ENCODE measurements at places on chromosomes 1 and 21. TPM values are rescaled to one million over a fixed set of nuclear protein-coding genes. Genes with fewer than 3 reads are reported as not detected.

CHI3L2 gene
- 1.9 TPM for total RNA-seq

NCDN gene
- total RNA-seq: 9.3 TPM

GPR89A gene
- 32.6 TPM for total RNA-seq

WNT3A gene
- total RNA-seq: not detected

SARS1 gene
- 134 TPM for total RNA-seq

ACKR1 gene
- total RNA-seq: not detected

C1orf94 gene
- total RNA-seq: not detected

CYP4A11 gene
- total RNA-seq: not detected

KRTAP10-1 gene
- not detected for total RNA-seq

HORMAD1 gene
- not detected for total RNA-seq

RORC gene
- total RNA-seq: 2.5 TPM

F3 gene
- 9.0 TPM for total RNA-seq

DNA sequence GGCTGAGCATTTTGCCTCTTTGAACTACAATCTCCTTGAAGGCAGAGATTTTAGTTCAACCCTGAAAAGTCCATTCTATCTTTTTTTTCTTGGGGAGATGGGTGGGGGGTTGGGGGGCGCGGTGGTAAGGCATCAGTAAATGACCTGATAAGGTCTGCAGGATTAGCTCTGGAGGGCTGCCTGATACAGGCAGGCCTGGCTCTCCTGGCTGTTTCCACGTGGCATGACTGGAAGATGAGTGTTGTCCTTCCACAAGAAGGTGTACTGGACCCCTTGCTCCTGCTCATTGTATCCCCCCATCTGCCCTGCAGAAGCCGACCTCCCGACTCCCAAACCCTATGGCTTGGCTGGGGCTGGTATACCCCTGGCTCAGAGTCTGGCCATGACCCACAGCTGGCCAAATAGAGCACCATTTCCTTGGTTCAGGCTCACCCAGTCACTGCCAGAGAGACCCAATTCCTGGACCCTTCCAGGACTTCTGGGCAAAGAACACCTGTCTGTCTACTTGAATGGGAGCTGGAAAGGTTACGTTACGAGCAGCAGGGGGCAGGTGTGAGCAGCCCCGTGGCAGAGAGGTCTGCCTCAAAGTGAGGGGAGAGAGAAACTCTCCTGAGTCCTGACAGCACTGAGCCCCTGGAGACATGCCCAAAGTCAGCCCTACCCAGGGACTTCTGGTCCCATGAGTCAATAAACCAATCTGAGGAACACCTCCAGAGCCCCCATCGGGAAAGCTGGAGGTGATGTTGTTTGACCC lies 17.0 kb downstream of the DHRS3 start:
- peak; percentile 62 for DNase-seq

DNA sequence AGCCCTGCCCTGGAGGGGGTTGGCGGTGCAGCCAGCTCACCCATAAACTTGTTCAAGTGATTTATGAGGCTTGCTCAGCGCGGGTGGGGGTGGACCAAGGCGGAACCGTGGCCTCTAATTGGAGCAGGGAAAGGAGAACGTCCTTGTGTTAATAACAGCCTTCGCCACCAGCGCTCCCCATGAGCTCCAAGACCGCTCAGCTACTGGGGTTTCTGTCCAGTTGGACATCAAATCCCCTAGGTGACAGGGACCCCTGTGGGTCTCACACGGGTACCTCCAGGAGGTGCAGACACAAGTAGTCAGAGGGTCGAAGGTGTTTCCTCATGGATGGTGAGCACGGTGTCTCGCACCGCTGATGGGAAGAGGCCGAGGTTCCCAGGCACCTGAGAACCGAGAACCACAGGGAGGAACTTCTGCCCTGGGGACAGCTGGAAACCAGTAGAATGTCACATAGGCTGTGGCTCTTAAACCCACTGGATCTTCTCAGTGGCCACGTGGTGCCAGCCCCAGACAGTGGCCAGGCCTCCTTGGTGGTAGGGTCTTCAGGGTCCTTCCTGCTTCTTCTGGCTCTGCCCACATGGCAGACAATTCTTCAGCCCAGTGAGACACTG lies 3.7 kb upstream of the ACTRT2 start:
- no peak for DNase-seq

GRCh38 chr1:23446661-23447310 lies 22.2 kb upstream of the TCEA3 start:
- no peak for DNase-seq

- DNase-seq: peak; percentile 24
Measured at GRCh38 chr1:147167365-147167764, 4.9 kb downstream of the PRKAB2 start.

GRCh38 chr1:221418346-221418745 lies 323.5 kb downstream of the DUSP10 start:
- DNase-seq: no peak

GRCh38 chr21:45555251-45555556 lies 13.0 kb upstream of the SLC19A1 start:
- no peak for DNase-seq

DNA sequence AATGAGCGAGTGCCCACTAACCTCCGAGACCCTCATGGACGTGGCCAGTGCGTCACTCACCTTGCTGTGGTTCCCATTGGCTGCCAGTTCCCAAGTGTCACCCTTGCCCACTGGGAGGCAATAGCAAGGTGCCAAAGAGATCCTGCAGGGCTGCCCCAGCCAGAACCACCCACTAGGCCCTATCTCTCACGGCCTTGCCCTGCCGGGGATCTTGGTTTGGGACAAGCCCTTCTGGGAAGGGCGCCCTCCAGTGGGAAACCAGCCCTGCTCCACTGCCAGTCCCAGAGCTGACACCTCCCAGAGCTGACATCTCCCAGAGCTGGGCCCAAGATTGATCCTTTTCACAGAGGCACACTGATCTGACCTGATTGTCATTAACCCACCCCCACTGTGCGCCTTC lies 2.1 kb upstream of the SELENON start:
- peak; percentile 13 for DNase-seq

- no peak for DNase-seq
Measured at GRCh38 chr1:26239936-26240335, 5.9 kb downstream of the CEP85 start.

GRCh38 chr1:14940285-14940870 lies 213.2 kb upstream of the TMEM51 start:
- peak; percentile 54 for DNase-seq

DNA sequence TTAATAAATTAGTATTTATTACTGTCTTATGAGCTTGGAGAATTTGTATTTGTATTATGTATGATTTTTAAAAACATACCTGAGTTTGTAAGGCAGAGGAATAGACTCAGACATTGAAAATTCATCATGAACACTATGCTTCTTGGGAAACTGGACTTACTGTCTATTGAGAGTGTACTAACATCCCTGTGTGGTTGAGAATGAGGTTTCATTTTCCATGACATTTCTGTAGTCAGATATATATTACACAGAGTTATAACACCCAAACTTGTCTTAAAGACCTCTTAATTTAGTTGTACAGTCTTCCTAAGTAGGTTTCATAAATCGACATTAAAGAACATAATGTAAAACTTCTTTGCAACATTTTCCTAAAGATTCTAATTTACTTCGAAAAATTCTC lies 30.0 kb downstream of the PPP2R5A start:
- DNase-seq: no peak

DNA sequence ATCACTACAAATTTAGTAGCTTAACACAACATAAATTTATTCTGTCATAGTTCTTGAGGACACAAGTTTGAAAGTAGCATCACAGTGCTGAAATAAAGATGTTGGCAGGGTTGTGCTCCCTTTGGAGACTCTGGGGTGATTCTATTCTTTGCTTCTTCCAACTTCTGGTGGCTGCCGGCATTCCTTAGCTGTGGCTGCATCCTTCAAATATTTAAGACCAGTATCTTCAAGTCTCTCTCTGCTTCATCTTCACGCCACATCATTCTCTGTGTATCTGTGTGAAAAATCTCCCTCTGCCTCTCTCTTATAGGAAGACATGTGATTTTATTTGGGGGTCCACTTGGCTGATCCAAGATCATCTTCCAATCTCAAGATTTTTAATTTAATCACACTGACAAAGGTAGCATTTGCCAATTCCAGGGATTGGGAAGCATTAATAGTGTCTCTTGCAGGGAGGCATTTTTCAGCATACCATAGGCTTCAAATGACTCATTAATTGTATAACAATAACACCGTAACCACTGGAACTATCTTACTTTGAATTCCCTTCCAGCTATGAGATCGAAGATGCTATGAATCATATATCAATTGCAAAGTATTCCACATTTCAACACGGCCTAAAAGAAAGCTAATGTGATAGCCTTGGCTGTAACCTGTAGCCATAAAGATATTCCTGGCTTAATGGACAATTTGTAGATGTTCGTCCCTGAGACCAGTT lies 74.6 kb downstream of the DPT start:
- no peak for DNase-seq

- peak; percentile 78 for DNase-seq
Measured at GRCh38 chr1:150564051-150564991, 15.1 kb downstream of the MCL1 start.

DNA sequence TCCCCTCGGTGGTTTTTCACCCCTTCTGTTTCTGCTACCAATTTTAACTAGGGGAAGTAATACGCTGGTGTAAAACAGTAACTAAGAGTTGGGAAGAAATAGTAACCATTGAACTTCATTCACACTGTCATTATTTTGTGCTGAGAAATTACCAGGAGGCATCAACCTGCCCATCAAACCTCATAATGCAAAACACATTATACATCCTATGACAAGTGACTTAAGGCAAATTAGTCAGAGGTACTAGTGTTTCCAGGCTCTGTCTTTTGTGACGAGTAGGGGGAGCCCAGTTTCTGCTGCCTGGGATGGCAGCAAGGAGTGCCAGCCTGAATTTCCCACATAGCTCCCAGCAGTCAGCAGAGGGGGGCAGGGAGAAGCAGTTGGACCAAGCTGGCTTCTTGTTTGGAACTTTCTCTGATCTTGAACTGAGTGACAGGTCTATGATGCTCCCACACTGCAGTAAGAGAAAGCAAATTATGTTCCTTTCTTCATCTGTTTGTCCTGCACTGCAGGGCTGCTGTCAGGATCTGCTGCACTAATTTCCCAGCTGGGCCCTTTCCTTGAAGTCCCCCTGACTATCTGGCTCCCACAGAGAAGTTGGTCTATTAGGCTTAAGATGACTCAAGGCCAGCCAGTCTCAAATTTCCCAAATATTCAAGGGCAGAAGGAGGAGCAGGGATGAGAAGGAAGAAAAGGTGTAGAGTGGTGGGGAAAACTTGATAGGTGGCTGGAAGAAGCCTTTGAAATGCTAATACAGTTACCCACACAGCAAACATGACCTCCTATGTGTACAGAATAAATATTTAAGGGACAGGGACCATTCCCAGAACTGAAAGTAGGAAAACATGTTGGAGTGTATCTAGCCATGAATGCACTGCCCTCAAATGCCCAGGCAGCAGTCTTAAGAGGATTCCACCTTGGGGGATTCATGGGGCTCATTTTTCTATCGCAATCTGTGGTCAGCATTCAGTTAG lies 322.8 kb downstream of the SEC16B start:
- DNase-seq: peak; percentile 29

DNA sequence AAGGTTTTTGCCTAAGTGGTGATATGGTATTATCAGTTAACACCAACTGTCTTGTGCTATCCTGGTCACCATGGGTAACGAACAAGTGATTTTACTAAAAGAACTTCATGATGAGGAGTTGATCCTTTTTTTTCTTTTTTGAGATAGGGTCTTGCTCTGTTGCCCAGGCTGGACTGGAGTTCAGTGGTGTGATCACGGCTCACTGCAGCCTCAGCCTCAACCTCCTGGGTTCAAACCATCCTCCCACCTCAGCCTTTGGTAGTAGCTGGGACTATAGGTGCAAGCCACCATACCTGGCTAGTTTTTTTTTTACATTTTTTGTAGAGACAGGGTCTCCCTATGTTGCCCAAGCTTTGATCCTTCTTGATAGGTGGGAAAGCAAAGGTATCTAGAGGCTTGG lies 5.1 kb downstream of the METTL13 start:
- no peak for DNase-seq

DNA sequence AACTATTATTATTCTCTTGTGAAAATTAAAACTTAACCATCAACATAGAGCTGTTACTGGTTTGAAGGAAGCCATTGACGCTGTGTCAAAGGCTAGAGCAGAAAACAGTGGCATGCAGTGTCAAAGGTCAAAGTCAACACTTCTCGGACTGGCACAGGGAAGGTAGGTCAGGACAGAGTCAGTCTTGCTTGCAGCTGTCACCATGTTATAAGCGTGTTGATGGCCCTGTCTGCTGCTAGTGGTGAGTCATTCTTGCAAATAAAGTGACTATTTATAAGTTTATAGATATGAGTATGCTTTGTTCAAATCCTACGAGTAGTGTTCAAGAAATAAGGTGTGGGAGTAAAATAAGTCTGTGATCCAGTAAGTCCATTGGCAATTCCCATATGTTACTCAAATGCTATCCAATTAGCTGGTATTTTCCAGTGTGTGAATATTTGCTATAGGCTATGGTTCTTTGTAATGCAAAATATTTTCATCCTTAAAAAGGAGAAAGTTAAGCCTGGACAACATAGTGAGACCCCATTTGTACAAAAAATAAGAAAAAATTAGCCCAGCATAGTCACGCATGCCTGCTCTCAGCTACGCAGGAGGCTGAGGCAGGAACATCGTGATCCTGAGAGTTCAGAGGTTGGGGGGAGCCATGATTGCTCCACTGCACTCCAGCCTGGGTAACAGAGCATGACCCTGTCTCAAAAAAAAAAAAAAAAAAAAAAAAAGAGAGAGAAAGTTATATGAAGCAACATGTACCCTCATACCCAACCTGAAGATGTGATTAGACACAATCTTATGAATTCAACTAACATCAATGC lies 26.3 kb upstream of the TINAGL1 start:
- peak; percentile 50 for DNase-seq

GRCh38 chr1:218374401-218375353 lies 29.5 kb downstream of the TGFB2 start:
- no peak for DNase-seq

- DNase-seq: no peak
Measured at GRCh38 chr1:3606779-3607702, 4.3 kb downstream of the MEGF6 start.

DNA sequence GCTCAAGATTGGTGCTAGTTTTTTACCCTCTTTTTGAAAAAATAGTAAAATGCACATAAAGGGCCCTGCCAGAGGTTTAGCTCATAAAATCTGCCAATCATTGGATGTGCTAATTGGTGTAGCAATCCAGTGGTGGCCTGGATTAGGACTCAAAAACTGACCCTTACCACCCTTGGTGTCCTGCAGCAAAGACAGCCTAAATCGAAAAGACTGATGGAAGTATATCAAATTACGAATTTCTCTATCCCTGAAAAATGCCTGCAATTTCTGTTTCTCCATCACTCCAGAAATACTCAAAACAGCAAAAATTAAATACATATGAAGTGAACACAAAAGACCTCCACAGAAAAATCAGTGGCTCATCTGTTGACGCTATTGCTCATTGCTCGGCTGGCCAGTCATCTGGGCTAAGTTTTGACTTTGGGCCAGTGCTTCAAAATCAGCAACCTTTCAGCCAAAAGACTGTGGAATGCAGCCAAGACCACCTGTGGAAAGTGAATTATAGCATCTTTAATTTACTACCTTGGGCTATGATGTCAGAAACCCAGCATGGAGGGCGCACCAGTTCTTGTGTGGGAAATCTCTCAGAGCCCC lies 30.0 kb downstream of the WLS start:
- no peak for DNase-seq

DNA sequence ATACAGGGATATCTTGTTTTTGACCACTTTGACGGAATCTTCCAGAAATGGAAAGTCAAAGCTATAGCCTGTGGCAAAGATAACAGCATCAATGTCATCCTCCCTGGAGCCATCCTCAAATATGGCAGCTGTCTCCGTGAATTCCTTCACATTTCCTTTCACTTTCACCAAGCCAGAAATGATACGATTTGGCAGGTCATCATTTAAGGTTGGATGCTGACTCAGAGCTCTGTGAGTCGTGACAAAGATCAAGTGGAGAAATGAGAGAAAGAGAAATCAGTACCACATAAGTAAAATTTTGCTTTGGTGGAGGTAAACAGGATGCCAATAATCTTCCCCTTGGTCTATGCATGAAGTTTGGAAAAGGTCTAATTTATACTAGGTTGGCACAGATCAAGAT lies 23.9 kb downstream of the FMO5 start:
- DNase-seq: no peak
